Neural progenitor cell (in vitro differentiated cells): ENCODE measurements at places on chromosomes 11 and 22. TPM values are rescaled to one million over a fixed set of nuclear protein-coding genes. Genes with fewer than 3 reads are reported as not detected.

- DNase-seq, result no peak
These were observed 38.3 kb downstream of the KCNJ4 start for GRCh38 chr22:38416621-38417251.

Gene MFNG
- 2.3 and 10.6 TPM in 2 replicates for total RNA-seq

Gene CALCA
- not detected in 2 replicates for total RNA-seq

Gene MIOX
- not detected in 2 replicates for total RNA-seq
